ENCODE measurements at places on chromosomes 12 and 14.

DNA sequence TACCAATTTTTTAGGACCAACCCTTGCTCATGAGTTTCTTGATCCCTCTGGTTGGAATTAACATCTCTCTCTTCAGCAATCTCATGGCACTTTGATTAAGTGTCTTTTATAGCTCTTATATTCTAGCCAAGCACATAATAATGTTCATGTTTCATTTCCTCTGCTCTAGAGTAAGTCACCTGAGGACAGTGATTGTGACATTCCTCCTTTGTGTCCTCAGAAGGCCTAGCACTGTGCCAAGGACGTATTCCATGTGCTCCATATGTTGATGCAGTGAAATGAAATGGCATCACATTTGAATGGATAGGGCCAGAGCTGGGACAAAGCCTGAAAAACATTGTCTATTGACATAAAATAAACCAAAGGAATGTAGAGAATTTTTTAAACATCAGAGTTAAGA is 322.8 kb upstream of the PRICKLE1 start:
- no peak for DNase-seq

DNA sequence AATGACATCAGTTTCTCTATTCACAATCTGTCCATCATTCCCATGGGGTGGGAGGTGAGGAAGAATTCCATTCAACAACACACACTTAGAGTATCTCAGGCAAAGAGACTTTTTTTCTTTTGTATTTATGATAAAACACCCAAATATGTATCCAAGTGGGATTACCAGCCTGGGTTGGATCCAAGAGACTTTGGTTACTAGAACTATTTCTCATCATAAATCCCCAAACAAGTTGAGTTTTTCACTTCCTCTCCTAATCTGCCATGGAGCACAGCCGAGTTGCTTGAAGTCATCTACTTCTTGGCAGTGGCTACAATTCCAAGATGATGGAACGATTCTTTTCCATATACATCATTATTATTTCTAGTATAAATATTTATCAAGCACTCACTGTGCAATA is 209.2 kb upstream of the HMGA2 start:
- DNase-seq = no peak

- no peak for DNase-seq
Observed at GRCh38 chr12:113469224-113469948, 2.3 kb downstream of the LHX5 start.

DNA sequence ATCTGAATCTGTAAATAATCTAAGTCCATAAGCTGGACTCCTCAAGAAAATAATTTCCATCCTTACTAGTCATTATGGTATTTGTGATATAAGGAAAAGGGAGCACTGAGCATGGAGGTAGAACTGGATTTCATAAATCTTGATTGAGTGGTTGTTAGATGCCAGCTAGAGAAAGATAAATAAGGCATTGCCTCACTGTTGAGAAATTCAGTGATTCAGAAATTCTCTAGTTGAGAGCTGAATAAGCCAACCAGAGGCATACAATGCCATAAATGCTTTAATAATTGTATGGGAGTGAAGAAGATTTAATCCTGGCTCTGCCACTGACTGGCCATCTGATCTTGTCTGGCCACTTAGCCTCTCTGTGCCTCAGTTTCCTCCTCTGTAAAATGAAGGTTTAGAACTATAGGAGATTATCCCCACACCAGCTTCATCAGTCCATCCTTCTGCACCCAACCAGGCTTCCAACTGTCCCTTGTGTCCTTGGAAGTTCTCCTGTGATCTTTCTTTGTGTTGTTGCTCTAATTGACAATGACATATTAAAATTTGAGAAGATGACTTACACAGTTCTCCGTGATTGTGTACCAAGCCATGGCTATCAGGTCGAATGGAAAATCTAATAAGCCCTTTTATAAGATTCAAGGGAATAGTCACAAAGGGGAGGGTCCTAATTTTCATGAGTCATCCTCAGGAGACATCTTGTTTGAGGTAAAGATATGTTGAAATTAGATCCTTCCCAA is 394.3 kb downstream of the EGLN3 start:
- no peak for DNase-seq

DNA sequence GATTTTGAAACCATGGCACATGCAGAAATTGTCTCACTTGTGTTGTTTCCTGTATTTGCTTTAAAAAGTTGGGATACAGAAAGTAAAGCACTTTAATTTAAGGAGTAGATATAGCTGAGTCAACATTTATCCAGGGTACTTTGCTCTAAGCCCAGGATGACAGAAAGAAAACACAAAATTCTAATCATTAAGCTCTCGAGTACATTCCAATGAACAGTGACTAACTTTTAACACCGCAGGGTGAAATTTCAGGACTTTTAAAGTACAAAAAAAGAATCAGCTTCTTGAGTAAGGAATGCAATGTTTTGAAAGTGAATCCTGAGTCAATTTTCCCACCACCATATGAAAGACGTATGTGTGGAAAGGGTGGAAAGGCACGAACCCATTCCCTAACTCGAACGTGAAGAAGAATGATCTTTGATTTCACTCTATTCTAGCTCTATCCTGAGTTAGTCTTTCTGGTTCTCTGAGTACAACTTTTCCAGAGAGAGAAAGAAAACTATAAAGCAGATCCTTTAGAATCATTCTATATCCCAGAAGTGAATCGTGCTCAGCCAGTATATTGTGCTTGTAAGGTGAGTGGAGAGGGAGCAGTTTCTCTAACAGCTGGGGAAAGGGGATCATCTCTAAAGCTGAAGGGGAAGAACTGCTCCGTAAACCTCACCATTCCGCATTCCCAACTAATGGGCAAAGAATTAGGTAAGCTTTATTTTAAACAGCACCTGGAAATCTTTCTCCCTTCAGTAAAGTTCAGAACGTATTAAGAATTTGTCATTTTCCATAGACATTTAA is 779.0 kb upstream of the FLRT2 start:
- DNase-seq = no peak

DNA sequence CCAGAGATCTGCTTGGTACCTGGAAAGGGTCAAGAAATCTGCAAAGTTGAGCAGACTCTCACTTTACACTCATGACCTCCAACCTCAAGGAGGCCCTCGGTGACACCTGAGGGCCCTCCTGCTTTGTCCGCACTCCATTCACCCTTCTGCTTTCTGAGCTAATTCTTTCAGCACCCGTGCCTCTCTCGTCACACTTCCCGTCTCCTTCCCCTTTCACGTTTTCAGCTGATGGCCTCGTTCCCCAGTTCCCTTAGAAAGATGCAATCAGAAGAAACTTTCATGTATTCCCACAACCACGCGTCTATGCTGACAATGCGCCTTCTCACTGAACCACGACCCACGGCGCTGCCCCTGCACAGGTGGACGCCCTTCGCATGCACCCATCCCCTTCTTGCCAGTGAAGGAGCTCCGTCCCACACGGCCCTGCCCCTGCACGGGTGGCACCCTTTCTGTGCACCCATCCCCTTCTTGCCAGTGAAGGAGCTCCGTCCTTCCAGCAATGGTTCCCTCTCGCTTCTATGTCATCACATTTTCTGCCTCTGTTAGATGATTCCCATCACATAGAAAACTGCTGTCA is 340.1 kb upstream of the FKBP4 start:
- DNase-seq = no peak

- no peak for DNase-seq
Observed at GRCh38 chr12:108327621-108328344, 11.3 kb downstream of the CMKLR1 start.

GRCh38 chr14:77018785-77019184 is 9.7 kb downstream of the IRF2BPL start:
- no peak for DNase-seq

GRCh38 chr14:32372154-32372553 is 43.1 kb downstream of the AKAP6 start:
- no peak for DNase-seq

- DNase-seq = no peak
Observed at GRCh38 chr12:98464190-98464589, 51.2 kb upstream of the TMPO start.

DNA sequence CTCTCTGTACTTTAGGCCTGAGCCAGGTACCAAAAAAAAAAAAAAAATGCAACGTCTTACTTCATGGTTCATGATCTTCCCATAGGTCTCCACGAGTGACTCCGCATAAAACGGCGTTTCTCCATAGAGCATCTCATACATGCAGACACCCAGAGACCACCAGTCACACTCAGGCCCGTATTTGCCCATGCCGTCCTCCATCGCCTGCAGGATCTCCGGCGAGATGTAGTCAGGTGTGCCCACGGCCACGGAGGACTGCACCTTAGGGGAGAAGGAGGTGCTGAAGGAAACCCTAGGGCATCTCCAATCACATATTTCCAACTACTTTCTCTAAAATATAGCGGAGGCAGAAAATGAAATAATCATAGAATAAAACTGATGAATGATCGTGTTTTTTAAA is 61.0 kb downstream of the AMN start:
- DNase-seq = no peak

DNA sequence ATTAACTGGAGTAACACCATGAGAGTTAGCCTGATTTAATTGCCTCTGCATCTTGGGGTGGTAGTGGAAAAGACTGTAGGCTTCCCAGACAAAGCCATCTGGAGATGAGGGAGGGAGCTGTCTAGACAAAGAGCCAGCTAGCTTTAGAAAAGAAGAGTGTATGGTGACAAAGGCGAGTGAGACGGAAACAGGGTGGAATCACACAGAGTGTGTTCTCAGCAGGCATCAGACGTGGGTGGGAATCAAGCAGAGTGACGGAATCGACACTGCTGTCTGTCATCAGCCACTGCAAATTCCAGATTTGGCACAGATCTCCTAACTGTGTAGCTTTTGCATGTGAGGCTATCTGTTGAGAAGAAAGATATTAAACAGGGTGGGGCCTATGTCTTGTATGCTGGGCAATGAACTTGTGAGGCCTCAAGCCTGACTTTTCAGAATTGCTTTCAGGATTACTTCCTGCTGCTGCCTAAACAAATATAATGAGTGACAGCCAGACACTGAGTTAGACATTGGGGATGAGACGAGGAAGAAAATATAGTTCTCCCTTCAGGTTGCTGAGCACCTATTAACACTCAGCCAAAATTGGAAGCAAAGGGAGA is 236.5 kb upstream of the GRIP1 start:
- peak; percentile 14 for DNase-seq

GRCh38 chr12:111120578-111120977 is 200.2 kb upstream of the MYL2 start:
- no peak for DNase-seq

- no peak for DNase-seq
Observed at GRCh38 chr12:120261951-120262851, 3.3 kb downstream of the PXN start.
